ENCODE measurements at places on chromosomes 2 and 18. TPM values are rescaled to one million over a fixed set of nuclear protein-coding genes. Genes with fewer than 3 reads are reported as not detected.

- H3K4me3 ChIP-seq: no peak overlapping the region
- H3K36me3 ChIP-seq: no peaks in the 10 kb centered on the region
- peak; percentile 89 for DNase-seq
Measured at GRCh38 chr2:231929961-231930592, 3.9 kb upstream of the NPPC start.

DNA sequence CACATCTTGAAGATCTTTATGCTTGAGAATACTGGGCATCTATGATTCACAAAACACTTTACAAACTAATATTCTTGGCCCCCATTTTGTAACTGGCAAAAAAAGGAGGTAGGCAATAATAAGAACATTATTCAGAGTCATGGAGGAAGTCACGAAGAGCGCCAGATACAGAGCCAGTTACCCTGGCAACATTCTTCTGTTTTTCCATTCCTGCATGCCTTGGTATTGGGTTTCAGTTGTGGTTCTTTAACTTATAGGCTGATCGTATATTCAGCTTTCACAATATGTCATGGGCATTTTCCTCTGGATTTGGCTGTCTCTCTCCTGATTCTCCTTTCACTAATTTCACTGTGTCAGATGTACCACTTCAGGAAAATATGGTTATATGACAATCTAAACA lies 234.7 kb downstream of the HRH4 start:
- H3K27me3 ChIP-seq: no peaks in the 10 kb centered on the region
- H3K27ac ChIP-seq: no peak overlapping the region
- no peak overlapping the region for H3K4me3 ChIP-seq
- DNase-seq: no peak
- no peaks in the 10 kb centered on the region for H3K36me3 ChIP-seq
- H3K4me1 ChIP-seq: no peaks in the 10 kb centered on the region

The MARCHF4 gene
- not detected for polyA plus RNA-seq

DNA sequence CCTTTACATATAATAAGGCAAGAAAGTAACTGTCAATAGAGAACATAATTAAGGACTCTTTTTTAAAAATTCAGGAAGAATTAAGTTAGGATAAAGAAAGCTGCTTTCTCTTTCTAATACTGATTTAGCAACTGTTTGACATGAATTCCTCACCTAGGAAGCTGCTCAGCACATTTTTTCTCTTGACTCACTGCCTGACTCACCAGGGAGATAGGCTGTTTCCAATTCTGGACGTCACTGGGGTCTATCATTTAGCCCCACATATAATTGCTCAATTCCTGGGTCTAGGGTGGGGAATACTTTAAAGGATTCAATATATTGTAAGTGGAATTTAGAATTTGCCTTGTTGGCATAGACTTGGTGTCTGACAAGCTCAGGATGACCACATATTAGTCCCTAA lies 50.8 kb upstream of the UGP2 start:
- H3K27ac ChIP-seq: no peak overlapping the region
- H3K4me3 ChIP-seq: no peak overlapping the region
- H3K27me3 ChIP-seq: no peaks in the 10 kb centered on the region
- H3K36me3 ChIP-seq: no peaks in the 10 kb centered on the region
- DNase-seq: no peak

The NYAP2 gene
- not detected for polyA plus RNA-seq

DNA sequence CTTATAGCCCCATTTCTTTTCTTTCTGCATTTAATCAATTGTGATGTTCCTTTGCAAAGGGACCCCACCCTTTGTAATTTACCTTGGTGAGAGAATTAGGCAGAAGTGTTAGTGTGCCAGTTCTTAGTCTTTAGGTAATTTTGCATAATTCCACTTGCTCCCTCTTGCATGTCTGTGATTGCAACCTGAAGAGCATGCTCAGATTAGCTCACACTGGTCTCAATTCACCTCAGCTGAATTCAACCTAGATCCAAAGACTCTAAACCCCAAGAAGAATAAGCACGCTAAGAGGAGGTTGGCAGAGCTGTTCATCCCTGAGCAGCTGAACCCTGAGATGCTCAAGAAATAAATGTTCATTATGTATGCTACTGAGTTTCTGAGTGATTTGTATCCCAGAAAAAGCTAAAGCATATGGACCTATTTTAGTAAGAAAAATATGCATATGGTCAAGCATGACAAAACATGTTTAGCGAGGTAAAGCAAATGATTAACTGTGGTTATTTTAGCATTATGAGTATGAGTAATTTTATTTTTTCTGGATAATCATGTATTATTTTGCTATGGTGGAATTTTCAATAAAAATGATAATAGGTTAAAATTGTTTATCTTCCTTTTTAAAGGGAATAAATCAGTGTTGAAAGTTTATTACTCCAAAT lies 299.2 kb upstream of the ZSWIM2 start:
- no peak for DNase-seq
- H3K4me1 ChIP-seq: peaks cover 17% of the 10 kb centered on the region
- no peak overlapping the region for H3K27ac ChIP-seq
- no peaks in the 10 kb centered on the region for H3K36me3 ChIP-seq
- no peak overlapping the region for H3K4me3 ChIP-seq
- no peaks in the 10 kb centered on the region for H3K27me3 ChIP-seq

Measured in sigmoid colon (tissue), 7 donors.